ENCODE measurements at places on chromosomes 11 and 22.

DNA sequence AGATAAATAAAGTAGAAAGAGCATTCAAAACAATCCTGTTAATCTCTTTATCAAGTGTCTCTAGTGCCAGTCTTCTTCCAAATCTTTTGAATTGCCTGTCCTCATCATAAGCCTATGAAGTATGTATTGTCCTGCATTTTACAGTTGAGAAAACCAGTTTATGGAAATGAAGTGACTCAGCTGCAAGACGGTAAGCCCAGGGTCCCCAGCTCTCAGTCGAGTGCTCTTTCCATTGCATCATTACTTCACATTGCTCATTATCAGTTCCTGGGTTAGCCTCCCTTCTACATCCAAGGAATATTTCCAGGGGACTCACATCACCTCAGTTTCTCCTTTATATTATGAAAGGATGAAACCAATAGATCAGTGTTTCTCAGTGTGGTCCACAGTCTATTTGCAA lies 9.1 kb upstream of the P4HA3 start:
- no peak for DNase-seq

- DNase-seq, result no peak
These were observed 966 bp downstream of the SMTN start for GRCh38 chr22:31081963-31082605.

DNA sequence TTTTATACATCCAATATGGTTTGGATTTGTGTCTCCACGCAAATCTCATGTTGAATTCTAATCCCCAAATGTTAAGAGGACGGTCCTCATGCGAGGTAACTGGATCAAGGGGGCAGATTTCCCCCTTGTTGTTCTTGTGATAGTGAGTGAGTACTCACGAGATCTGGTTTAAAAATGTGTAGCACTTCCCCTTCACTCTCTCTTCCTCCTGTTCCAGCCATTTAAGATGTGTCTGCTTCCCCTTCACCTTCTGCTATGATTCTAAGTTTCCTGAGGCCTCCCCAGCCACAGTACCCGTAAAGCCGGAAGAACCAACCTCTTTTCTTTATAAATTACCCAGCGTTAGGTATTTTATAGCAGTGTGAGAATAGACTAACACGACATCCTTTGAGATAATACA lies 98.6 kb downstream of the TTC28 start:
- DNase-seq, result no peak

DNA sequence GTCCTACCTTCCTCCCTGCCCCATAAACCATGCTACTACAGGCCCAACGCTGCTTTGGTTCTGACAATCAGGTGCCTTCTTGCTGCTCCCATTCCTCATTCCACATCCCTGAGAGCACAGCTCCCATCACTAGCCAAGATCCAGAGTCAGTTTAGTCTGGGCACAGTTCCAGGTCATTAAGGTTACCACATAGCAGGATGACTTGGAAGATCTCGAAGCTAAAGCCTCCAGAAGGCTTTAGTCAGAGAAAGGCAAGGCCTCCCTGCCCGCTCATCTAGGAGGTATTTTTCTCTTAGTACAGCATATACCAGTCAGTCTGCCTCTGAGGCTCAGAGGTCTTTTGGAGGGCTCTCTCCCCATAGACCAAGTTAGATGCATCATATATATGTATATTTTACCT lies 30.3 kb downstream of the TRIM66 start:
- no peak for DNase-seq

DNA sequence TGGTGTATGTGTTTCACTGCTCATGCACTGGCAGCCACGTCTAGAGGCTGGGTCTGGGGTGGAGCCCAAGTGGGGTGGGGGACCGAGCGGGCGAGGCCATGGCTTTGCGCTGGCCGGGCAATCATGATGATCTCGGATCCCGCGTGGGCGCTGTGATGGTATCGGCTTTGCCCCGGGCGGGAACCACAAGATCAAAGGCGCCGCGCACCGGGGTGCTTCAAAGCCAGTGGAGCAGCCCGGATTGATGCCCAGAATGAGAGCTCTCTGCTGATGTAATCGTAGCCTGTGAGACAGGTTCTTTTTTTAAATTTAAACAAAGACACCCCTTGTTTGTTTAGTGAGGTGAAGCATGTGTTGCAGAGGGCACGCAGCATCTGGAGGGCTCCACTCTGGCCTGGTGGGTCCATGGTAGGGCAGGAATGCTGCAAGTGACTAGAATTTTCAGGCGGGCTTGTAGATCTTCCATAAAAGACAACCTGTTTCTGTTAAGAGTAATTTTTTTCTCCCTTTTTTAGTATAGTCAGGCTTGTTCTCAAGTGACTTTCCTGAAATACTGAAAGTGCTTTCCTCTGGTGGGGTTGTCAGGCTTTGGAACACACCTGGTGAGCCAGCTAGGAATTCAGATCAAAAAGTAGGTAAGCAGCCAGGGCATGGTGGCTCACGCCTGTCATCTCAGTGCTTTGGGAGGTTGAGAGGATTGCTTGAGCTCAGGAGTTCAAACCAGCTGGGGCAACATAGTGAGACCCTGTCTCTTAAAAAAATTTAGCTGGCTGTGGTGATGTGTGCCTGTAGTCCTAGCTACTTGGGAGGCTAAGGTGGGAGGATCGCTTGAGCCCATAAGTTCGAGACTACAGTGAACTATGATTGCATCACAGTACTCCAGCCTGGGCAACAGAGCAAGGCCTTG lies 40.7 kb downstream of the ZNRF3 start:
- no peak for DNase-seq

DNA sequence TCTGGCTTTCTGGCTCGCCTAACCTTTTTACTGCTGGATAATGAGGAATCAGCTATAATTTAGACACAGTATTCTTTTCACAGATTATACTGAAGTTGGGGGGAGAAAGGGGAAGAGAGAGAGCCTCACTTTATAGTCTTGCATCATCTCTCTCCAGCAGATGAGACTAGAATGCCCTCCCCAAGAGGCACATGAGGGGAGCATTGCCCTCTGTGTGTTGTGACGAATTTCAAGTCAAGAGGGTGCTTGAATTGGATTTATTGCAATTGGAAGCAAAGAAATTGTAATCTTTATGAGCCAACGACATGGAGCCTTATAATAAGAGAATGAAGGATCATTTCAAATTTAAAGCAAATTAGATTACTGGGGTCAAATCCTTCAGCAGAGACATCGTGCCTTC lies 17.6 kb upstream of the CADM1 start:
- DNase-seq, result no peak

GRCh38 chr22:48531761-48532435 lies 1295.8 kb downstream of the BRD1 start:
- DNase-seq, result no peak

DNA sequence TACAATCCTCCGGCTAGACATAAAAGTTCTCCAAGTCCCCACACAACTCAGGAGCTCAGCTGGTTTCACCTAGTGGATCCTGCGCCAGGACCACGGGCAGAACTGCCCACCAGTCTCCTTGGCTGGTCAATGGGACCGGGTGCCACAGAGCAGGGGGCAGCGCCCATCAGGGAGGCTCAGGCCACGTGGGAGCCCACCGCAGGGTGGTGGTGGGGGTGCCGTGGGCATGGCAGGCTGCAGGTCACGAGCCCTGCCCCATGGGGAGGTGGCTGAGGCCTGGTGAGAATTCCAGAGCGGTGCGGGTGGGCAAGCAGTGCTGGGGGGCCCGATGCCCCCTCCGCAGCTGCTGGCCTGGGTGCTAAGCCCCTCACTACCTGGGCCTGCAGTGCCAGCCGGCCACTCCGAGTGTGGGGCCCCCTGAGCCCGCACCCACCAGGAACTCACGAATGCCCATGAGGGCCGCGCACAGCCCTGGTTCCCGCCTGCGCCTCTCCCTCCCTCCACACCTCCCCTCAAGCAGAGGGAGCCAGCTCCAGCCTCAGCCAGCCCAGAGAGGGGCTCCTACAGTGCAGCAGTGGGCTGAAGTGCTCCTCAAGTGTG lies 1091.9 kb upstream of the TENM4 start:
- no peak for DNase-seq

- no peak for DNase-seq
These were observed 30.6 kb upstream of the TSKU start for GRCh38 chr11:76752321-76753143.
